ENCODE measurements at places on chromosomes 3 and 15.

GRCh38 chr3:98690876-98691275, 72.3 kb upstream of the ST3GAL6 start:
- DNase-seq = no peak

GRCh38 chr3:14318646-14319045, 83.8 kb upstream of the SLC6A6 start:
- DNase-seq = peak; percentile 79

- no peak for DNase-seq
These were observed 52.6 kb upstream of the ATP11B start for GRCh38 chr3:182740710-182741109.

DNA sequence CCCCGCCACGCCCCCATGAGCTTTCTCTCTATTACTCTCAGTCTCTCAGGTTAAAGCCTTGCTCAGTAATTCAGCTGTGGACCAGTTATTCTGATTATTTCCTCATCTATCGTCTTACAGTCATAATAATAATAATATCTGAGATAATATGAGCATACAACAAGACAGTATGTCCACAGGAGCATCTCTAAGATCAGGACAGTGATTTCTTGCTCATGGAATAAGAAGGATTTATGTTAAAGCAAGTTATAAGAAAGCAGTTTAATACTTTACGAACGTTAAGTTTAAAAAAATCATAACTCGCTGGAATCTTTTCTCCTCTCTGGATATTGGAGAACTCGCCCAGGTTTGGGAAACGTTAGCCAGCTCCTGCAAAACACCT, 643 bp upstream of the LMCD1 start:
- DNase-seq = no peak

GRCh38 chr3:183540501-183541234, 14.8 kb downstream of the KLHL6 start:
- DNase-seq = peak; percentile 65

- DNase-seq = no peak
These were observed 54.2 kb upstream of the TSEN2 start for GRCh38 chr3:12430086-12430485.

All from suppressor macrophage treated with lipopolysaccharide for 1 hour (primary cell).